ENCODE measurements at places on chromosomes 1 and 21.

- DNase-seq: peak; percentile 69
These were observed 754 bp downstream of the PRRC2C start for GRCh38 chr1:171486048-171486519.

- DNase-seq: no peak
These were observed at the start of gene CD160 for GRCh38 chr1:145719230-145720079. Gene CD160 (plus strand): TSS chr1:145719499. CDS start chr1:145728328, 8,829 bp downstream.

DNA sequence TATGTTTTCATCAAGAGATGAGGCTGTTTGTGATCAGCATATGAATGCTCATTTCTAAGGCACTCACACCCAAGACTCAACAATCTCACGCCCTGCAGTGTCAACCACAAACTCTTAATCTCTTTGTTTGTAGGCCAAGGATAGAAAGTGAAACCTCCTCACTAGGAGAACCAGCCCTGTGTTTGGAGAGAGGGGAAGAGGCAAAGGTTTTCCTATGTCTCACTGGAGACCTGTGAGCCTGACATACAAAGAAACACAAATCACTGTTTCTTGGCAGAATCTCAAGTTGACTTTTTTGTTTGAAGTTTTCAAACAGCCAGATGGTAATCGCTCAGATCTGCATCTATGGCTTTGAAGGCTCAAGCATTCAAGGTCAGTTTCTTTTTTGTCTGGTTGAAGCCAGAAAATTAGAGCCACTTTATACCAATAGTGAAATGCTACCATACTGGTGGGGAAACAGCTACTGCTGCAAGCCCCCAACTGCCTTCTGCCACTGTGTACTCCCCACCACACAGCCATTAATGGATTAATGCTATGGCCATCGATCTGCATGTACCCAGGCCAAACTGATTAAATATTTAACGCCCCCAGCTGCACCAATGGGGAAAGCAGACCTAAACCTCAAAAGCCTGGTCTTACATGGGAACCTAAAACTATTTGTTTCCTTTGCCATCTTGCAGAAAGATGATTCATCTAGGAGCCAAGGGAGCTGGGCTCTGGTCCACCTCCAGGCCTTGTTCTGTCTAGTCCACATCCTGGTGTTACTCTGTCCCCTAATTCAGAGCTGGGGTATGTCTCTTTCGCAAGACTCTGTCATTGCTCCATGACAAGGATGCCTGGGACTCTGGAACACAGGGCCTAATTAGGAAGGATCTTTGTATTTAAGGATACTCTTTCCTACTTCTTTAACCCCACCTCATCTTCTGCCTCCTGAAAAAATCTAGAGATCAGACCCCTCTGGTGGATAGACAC lies 16.3 kb downstream of the PDZK1 start:
- DNase-seq: peak; percentile 42

- DNase-seq: no peak
These were observed 187.5 kb downstream of the PDE4B start for GRCh38 chr1:65980237-65980636.

DNA sequence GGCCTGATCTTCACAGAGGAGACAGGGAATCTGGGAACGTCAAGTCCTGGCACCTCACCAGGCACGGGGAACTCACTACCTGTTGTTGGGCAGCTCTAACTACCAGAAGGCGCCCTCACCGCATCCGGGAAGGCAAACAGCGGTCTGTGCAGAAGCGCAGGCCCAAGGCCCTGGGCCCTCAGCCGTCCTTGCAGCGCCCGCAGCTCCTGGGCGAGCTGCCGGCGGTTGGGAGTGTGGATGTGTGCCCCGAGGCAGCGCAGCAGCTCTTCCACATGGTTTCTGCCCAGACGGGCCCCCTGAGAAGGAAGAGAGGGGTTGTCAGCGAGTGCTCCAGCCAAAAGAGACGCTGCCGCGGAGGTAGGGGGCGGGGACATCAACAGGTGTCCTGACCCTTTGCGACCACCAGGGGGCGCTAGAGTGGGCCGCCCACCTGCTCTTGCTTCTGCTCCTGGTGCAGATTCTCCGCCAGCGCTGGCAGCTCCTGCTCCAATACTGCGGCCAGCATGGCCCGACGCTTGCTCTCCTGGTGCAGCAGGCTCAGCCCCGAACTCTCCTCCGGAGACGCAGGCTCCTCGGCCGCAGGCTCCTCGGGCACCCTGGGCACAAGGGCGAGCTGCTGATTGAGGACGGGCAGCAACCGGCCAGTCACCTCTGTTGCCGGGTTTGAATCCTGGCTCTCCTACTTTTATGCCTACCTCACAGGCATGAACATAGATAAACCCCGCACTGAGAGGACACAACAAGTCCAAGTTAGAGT lies 9.3 kb downstream of the MAP3K6 start:
- peak; percentile 84 for DNase-seq

DNA sequence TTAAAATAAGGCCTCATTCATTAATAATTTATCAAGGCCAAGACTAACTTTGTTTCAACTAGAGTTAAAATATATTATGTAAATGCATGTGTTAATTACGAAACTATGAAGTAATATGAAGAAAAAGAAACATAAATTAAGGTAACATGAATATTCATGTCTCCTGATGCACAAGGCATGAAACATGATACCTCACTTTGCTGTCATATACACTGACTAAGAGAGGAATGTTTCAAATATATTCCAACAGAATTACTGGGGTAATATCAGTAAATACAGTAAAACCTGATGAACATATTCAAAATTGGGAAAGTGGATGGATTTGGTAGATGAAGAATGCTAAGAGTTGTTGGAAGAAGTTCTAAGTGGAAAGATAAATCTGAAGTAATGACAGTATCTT lies 274.6 kb downstream of the LRRC7 start:
- no peak for DNase-seq

GRCh38 chr1:23215751-23216449 lies 1.4 kb downstream of the HTR1D start:
- DNase-seq: no peak

DNA sequence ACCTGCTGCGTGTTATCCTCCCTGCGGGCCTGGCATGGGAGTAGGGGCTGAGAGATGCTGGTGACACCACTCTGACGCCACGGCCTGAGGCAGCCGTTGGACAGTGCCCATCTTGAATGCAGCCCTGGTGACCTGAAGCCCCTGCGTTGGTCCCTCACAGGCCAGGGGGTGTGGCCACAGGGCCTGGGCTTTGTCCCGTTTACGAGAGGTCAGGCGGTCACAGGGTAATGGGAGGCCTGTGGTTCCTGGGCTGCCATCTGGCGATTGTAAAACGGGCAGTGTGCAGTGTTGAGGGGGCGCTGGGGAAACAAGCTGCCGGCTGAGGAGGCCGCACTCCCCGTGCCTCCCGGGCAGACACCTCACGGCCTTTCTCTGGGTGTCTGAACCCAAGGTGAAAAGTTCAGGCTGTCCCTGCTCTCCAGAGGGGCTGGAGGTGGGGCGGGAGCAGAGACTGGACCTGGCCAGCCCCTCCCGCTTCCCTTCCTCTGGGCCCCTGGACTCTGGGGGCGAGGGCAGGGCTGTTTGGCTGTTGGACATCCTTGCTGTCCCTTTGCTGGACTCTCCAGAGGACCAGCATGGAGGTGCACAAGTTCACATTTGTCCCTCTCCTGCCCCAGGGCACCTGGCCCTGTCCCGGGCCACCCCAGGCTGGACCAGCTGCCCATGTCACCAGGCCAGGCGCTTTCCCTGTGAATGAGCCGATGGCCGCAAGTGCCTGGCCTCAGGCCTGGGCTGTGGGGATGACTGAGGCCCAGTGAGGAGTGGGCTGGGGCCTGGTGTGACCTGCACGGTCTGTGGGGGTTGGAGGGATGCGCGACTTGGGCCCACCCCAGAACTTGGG lies 42.4 kb downstream of the SKI start:
- no peak for DNase-seq

- DNase-seq: no peak
These were observed 503.6 kb downstream of the MRPL39 start for GRCh38 chr21:25103500-25104207.

DNA sequence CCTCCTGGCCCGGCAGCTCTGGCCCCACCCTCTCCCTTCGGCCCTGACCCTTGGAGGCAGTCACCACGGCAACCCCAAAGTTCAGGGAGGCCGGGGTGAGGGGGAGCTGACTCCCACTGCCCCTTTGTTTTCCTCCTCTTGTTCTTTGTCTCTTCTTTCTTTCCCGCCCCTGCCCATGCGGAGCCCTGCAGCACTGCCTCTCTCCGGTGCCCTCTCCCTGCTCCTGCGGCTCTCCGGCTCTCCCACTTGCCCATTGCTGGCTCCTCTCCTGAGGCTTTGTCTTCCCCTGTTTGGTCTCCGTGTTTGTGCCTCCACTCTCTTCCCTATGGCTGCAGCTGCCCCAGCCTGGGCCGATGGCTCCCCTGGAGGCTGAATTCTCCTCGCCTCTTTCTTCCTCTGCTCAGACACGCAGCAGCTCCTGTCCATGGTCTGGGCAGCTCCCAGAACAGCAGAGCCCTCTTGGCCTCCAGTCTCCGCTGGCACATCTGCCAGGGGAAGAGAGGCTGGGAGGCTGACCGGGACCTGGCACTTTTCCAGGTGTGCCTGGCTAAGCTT lies 5.8 kb downstream of the CELSR2 start:
- DNase-seq: no peak

- no peak for DNase-seq
These were observed 55.3 kb downstream of the RIPK4 start for GRCh38 chr21:41711416-41712007.

DNA sequence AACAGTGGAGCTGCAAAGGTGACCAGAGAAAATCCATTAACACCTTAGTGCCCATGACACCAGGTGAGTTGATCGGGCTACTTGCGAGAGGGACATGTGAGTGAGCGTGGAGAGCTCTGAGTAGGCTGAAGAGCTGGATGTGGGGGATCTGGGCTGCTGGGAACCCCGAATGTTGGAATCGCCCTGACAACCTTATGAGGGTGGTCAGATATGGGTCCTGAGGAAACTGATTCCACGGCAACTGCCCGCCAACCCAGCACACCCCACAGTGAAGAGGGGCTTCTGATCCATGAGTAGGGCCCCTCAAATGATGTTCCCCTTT lies 705 bp upstream of the QSOX1 start:
- peak; percentile 5 for DNase-seq

DNA sequence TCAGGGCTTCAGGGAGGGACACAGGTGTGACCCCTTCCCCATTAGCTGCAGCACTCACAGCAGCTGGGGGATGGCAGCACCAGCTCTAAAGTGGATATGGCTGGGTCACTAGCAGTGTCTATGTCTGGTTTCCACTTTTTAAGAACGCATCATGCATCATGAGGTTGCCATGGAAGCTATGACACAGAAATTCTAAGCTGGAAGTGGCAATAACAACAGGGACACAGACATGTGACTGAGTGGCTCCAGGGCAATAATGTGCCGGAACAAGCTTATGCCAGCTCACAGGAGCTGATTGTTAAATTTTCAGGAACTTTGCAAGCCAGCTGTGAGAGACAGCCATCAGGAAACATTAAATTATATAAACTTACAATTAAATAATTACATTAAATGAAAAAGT lies 51.2 kb upstream of the NFASC start:
- DNase-seq: no peak

DNA sequence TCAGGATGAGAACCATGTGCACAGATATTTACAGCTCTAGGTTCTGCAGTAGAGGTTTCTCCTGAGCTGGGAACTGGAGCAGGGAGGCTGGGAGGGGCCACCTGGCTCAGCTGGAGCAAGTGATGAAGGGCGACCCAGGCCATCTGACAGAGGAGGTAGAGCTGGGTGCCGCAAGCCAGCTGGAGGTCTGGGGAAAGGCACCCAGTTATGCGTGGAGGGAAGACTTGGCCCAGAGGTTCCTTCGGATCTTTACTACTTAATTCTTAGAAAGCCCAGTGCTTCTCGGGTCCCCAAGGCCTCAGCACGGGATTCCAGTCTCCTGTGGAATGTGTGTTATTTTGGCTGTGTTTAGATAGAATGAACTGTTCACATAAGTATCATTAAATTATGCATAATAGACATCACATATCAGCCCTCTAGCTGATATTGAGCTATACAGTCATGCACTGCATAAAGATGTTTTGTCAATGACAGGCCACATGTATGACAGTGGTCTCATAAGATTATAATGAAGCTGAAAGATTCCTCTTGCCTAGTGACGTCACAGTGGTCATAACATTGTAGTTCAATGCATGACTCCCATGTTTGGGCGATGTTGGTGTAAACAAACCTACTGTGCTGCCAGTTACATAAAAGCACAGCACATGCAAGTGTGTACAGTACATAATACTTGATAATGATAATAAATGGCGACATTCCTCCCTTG lies 245.1 kb downstream of the RHOU start:
- no peak for DNase-seq

GRCh38 chr1:173502104-173502503 lies 25.0 kb downstream of the PRDX6 start:
- DNase-seq: no peak

- peak; percentile 20 for DNase-seq
These were observed 2.9 kb downstream of the SELENON start for GRCh38 chr1:25802915-25803314.

- DNase-seq: no peak
These were observed 27.2 kb downstream of the SSBP3 start for GRCh38 chr1:54378874-54379554.

DNA sequence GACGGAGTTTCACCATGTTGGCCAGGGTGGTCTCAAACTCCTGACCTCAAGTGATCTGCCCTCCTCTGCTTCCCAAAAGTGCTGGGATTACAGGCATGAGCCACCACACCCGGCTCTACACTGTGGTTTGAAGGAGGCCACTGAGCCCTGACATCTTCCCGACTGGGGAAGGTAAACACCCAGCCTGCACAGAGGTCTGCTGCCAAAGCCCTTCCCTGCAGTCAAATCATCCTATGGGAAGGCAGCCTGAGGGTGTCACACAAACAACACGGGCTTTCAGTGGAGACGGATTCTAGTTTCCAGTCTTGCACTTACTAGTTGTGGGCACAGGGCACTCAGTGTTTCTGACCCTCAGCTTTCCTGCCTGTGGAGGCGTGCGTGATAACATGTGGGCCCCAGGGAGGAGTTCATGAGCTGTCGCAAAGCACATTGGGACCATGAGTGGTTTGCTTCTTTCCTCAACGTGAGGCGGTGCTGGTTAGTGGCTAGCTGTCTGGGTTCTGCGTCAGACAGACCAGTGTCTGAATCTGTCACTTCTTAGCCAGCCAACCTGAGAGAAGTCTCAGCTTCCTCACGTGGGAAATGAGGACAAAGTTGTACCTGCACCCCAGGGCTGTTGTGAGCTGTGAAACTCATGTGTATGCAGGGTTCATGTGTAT lies 21.5 kb upstream of the OPRD1 start:
- no peak for DNase-seq

- DNase-seq: no peak
These were observed 23.5 kb upstream of the PEX10 start for GRCh38 chr1:2435746-2436355.

DNA sequence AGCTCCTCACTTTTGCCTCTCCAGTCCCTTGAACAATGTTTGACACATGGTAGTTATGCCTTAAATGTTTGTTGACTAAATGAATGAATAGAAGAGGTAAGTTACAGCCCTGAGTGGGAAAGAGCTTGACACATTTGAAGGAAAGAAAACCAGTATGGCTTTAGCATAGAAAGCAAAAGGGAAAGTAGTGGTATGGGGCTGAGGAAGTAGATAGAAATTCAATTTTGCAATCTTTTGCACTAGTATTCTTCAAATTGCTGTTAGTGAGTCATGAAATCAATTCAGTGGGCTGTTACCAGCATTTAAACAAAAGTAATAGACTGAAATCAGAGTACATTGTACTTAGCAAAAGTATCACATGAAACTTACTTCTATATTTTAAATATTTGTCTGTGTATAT lies 21.1 kb downstream of the PLA2G4A start:
- no peak for DNase-seq

GRCh38 chr1:13700521-13701270 lies 708 bp downstream of the PRDM2 start:
- peak; percentile 67 for DNase-seq

GRCh38 chr1:90317628-90318027 lies 322.7 kb downstream of the ZNF326 start:
- DNase-seq: no peak
